ENCODE measurements at places on chromosomes 13 and 19.

DNA sequence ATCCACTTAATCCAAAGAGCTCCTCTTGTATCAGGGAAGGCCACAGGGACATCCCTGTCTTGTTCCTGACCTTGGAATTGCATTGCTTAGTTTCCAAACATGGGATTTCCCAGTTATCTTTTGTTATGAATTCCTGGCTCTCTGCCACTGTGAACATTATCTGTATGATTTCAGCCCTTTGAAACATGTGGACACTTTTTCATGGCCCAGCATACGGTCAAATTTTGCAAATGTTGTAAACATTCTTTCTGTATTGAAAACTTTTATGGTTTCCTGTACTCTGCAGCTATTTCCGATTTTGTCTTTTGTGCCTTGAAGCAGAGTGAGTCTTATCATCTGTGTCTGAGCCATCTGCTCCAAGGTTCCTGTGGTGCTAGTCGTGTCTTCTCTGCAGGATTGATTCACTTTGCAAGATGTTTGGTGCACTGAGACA lies 4.5 kb upstream of the CFAP97D2 start:
- no peak for DNase-seq

DNA sequence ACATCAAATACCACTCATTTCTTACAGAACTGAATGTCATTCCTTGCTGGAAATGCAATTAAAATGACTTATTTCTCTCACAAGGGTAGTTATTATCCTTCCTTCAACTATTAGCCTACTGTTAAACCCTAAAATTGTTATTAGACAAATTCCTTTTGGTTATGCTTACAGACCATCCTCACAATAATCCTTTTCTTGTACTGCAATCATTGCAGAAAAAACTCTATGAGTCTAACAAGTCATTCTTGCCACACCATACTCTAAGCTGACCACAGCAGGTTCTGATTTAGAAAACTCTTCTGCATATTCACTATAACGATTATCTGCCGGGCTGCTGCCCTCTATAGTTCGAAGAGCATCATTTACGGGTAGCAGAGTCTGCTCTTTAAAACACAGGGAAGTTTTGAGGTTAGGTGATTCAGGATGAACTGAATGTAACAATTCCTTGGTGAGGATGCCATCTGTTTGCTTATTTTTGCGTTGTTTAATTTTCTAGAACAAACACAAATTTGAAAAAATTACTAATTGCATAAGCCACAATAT lies 38.2 kb downstream of the MTMR6 start:
- no peak for DNase-seq

DNA sequence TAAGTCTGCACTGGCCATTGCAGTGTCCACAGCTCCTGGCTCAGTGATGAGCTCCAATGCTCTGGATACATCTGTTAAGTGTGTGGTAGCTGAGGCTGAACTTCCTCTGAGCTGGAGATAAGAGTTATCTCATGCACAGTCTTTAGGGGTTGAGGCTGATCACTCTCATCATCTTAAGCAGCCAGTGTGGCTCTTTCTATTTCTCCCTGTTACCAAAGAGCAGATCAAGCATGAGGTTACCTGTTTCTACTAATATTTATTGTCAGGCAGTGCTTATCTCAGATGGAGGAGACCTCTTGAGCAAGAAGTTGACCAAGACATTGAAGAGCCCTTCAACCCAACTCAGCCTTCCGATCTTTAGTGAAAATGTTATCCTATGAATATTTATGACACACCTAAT lies 6.6 kb upstream of the OR10H2 start:
- DNase-seq, result no peak

DNA sequence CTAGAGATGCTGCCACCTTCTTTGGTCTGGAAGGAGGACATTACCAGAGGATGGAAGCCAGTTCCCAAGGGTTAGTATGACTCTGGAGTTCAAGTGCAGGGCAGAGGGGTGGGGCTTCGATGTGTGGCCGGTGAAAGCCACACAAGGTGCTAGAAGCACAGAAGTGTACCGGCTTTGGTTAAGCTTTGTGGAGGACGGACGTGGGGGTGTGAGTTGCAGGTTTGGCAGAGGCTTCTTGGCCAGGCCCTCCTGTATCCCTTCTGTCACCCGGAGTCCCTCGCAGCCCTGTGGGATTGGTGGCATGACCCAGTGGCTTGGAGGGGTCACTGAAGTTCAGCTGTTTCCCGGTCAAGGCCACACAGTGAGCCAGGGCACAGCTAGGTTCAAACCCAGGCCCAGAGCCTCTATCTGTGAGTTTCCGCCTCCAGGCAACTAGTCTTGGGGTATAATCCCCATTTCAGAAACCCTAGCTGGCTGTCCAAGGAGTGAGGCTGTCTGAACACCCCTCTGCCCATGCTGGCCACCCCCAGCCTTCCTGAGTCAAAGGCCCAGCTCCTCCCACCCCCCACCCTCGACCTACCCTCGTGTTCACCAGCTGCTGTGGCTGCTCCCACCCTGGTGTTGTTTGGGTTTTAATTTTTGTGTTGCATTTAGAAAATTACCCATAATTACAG lies 4.6 kb upstream of the SSBP4 start:
- DNase-seq, result no peak

DNA sequence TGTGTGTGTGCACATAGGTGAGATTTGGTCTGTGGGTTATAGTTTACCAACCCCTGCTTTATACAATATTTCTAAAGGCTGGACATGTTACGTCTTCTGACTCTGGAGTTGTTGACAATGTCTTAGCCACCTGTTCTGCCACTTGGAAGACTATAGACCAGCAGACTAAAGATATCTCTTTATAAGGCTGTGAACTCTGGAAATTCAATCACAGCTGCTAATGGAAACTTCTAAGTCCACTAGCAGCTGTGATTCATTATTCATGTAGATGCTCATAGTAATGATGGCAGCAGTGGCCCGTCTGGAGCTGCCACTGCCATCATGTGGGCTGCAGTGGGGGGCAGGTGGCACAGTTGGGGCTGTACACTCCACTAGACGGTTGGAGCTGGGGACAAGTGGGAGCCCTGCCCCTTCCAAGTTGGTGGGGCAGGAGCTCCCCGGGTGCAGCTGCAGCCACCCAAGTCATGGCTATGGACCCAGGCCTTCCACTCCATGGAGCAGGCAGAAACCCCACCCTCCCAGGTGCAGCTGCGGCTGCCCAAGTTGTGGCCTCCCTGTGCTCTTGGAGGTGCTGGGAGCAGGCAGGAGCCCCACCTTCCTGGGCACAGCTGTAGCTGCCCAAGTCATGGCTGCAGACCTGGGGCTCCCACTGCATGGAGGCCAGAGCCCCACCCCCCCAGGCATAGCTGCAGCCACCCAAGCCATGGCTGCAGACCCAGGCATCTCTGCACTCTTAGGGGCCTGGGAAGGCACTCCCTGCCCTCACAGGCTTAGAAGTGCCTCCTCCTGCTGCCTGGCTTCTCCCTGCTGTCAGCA lies 8.8 kb downstream of the IGFL4 start:
- DNase-seq, result no peak
